Sciatic nerve (tissue), 2 donors: ENCODE measurements at places on chromosomes 6 and 20.

GRCh38 chr6:110394409-110394808, 21.0 kb downstream of the DDO start:
- no peak for DNase-seq

- DNase-seq = no peak
Observed at GRCh38 chr6:101663100-101663499, 269.6 kb downstream of the GRIK2 start.

DNA sequence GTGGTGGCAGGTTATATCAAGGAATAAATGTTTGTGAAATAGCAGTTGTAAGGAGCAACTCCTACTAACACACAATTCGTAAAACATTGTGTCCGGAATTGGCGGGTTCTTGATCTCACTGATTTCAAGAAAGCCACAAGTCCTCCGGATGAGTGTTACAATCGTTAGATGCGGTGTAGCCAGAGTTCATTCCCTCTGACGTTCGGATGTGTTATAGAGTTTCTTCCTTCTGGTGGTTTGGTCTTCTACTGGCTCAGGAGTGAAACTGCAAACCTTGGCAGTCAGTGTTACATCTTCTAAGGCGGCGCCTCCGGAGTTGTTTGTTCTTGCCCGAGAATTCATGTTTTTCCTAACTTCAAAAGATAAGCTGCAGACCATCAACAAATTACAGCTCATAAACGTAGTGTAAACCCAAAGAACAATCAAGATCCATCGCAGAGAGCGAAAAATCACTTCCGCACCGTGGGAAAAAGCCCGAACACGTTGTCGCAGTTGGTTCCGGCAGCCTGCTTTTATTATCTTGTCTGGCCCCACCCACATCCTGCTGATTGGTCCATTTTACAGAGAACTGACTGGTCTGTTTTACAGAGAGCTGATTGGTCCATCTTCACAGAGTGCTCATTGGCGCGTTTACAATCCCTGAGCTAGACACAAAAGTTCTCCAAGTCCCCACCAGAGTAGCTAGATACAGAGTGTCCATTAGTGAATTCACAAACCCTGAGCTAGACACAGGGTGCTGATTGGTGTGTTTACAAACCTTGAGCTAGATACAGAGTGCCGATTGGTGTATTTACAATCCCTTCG, 58.2 kb downstream of the TRIM27 start:
- no peak for DNase-seq

DNA sequence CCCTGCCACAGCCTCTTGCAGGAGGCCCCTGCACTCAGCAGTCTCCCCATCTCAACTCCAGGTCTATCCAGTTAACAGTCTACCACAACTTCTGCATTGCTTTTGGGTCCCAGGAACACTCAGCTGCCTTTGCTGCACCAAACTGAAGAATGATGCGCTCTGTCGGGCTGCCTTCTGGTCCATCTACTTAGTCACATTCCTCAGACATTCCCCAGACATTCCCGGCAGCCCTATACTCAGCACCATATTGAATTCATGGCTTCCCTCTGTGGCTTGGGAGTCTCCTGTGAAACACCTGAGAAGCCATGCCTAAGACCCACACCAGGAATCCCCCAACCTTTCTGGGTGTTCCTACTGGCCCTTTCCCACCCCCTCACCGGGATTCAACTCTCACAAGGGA, 99.6 kb upstream of the COL21A1 start:
- no peak for DNase-seq

DNA sequence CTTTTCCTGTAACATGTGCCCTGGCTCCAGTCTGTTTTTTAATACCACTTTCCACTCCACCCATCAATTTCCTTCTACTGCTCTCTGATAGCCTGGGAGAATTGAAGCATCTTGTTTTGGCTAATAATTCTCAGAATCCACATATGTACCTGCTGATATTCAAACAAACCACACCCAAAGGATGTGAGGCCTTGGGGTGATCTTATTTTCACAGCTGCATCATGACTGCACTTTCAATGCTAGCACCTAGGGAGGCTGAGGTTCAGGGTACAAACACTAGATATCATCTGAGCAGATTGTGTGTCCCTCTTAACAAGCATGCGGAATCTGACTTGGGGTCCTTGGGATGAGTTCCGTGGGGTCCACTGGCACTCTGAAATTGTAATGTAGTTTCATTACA, 12.7 kb downstream of the FNDC1 start:
- no peak for DNase-seq

DNA sequence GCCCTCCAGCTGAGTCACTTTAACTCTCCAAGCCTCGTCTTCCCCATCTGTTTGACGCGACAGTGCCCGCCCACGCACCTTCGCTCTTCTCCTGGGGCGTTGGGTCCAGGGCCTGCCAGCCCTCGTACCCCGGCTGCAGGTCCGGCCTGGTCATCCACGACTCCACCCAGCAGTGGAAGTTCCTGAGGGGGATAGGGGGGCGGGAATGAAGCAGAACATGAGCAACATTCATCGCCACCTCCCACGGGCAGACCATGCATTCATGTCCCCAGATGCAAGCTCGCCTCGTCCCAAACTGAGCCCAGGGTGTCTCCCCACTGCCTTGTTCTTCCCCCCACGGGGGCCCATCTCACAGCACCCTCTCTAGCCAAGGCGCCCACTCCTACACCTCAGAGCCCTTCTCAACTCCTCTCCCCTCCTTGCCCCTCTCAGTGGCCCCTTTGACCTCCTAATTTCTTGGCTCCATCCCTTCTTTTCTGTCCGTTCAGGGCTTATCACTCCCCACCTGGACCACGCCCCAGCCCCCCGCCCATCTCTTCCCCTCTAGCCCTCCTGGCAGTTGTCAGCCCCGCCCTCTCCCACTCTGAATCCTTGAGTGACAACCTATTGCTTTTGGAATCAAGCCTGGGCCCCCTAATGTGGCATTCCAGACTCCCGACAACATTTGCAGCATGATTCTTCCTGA, 23.7 kb downstream of the TGM2 start:
- DNase-seq = no peak

DNA sequence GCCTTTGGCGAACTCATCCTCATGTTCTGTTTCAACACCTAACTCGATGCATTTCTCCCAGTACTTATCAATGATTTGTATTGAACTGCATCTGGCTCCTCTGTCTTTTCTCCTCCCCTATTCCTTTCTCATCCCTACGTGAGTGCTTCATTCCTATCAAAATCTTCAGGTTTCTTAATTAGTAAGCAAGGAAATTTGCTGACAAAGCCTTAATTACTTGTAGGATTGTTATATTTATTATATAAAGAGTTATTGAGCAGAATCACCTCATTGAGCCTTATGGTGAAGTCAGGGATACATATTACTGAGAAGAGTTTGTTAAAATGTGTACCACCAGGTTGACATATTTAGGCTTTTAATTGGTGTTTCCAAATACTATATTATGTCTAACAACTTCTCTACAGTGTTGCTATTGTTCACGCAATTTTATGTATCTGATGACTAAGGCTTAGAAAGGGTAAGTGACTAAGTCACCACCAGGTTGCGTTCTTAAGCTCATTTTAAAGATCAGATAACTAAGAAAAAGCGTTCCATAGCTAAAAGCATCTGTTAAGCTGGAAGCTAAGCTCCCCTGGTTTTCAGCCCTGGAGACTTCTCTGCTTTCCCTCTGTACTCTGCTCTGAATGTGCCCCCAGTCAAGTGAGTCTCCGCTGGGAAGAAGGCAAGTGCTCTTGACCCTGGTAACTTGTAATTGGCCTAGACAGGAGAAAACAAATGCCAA, 18.9 kb downstream of the SCGN start:
- DNase-seq = no peak

DNA sequence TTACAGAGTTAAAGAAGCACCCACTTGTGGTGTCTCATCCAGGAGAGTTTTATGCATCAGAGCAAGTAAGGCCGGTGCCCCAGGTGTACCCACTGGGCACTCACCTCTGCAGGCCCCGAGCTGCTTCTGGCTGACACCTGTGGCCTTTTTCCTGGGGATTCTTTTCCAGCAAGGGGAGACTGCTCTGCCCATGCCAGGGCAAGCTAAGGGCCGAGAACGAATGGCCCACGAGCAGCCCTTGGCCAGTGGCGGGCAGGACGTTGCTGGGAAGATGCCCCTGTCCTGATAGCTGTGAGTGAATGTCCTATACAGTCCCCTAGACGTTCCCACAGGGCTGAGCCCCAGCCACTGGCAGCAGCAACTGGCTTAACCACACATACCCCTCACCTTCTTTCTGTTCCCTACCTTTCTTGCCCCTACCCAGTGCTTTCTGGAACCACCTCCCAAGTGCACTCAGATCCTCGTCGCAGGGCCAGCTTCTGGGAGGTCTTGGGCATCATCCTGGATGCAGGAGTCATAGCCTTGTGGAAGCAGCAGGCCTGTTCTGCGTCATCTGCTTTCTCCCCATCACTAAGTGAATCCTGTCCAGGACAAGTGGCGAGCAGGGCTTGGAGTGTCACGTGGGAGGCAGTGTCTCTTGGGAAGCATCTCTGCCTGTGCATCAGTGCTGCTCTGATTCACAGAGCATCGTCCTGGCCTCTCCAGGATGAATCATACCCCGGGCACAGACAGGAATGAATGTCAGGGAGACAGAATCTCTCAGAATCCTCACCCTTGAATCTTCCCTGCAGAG, 32.5 kb downstream of the SYNDIG1 start:
- DNase-seq = no peak

- peak; percentile 89 for DNase-seq
Observed at GRCh38 chr20:50379049-50379990, 130.9 kb upstream of the PTPN1 start.

DNA sequence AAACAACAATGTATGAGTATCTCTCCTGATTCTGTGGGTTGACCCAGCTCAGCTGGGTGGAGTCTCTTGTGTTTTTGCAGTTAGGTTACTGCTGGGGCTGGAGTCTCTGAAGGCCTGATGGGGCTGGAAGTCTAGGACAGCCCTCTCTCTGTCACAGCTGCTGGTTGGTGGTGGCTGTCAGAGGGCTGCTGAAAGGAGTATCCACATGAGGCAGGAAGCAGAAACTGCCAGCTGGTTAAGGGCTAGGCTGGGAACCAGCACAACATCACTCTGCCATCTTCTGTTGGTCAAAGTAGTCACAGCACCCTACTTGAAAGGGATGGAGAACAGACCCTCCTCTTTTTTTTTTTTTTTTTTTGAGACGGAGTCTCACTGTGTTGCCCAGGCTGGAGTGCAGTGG, 10.0 kb upstream of the PACSIN1 start:
- no peak for DNase-seq

DNA sequence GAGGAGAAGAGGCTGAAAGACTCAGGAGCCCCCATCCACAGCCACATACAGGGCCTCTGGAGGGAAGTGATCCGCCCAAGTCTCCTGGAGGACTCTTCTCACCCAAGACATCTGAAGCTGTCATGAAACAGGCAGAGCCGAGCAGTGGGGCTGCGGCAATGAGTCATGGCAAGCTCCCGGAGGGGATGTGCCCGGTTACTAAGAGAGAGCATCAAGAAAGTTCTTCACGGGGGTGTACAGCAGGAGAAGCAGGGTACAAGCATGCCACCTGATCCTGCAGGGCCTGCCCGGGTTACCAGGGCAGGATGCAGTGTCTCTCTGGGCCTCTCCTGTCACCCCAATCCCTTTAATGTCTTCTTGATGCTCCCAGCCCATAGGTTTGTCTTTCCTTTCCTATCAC, 21.1 kb downstream of the TRIM26 start:
- no peak for DNase-seq

DNA sequence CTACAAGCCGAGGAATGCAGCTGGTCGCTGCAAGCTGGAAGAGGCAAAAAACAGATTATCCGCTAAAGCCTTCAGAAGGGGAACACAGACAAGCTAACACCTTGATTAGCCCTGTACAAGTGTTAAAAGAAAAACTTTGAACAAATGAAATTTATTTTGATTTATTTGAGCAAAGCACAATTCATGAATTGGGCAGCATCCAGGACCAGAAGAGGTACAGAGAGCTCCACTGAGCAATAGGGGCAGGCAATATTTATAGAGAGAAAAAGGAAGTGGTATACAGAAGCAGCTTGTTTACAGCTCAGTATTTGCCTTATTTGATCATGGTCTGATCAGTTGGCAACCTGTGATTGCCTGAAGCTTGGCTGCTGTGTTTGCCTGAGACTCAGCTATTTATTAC, 17.6 kb downstream of the HLA-DOB start:
- no peak for DNase-seq

GRCh38 chr6:70412252-70413113, 825 bp upstream of the FAM135A start:
- no peak for DNase-seq

GRCh38 chr6:169862892-169863525, 111.6 kb downstream of the ERMARD start:
- peak; percentile 33 for DNase-seq

- no peak for DNase-seq
Observed at GRCh38 chr6:167090171-167090570, 32.7 kb upstream of the CCR6 start.

- DNase-seq = no peak
Observed at GRCh38 chr6:51513891-51514747, 573.3 kb downstream of the PKHD1 start.

- DNase-seq = no peak
Observed at GRCh38 chr20:6075428-6076219, 21.8 kb upstream of the LRRN4 start.

DNA sequence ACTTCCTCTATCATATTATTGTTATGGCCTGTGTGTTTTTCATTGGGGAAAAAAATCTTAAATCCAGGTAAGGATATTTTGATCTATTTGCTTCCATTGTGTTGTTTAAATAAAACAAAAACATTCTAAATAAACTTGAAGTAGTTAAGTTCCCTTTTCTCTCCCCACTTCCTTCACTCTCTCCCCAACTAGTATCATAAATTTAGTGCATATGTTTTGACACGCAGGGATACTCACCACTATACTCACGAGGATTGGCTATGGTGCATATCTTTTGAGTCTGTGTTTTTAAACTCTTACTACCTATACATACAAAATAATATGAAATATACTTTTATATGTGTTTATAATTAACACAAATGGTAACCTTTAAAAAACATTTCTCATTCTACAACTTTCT, 5.2 kb downstream of the TTLL9 start:
- DNase-seq = no peak

DNA sequence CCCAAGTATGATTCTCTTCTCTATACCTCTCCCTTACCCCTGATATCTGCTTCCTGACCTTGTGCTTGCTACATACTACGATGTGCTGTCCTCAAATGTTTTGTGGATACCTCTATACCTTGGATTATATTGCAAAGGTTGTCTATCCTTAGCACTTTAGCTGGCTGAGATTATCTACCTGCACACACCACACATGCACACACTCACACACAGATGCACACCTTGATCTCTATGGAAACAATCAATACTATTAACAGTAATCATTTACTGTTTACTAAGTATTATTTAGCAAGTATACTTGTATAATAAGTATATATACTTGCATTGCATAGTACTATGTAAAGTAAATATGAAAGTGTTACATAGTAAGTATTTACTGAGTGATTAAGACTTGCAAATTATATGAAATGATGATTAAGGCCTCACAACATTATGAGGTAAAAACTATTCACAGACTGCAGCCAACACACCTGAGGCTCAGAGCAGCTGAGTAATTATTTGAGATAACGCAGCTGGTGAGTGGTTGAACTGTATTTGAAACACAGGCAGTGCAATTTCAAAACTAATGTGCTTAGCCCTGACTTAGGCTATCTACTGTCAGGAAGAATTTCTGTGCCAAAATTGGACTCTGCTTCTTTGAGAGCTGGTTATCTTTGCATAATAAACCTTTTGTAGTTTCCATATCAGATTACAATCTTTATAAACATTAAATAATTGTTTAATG, 699.9 kb downstream of the FRK start:
- no peak for DNase-seq
